ENCODE measurements at places on chromosomes 11 and 22.

DNA sequence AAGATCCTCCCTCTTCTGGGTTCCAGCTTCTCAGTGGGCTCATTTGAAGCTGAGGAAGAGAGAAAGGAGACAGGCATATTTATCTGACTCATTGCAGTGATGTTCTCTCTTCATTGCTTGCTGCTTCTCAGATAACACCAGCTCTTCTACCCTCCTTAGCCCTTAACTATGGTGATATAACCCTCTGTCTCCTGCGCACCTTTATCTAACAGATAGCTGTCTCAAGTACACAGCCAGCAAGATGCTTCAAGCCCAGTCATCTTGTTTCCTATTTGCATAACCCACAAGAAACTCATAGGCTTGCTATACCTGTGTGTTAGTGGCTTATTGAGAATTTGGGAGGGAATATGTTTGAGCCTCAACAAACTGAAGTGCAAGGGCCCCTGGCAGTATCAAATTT lies 12.6 kb downstream of the PRSS23 start:
- DNase-seq = no peak

DNA sequence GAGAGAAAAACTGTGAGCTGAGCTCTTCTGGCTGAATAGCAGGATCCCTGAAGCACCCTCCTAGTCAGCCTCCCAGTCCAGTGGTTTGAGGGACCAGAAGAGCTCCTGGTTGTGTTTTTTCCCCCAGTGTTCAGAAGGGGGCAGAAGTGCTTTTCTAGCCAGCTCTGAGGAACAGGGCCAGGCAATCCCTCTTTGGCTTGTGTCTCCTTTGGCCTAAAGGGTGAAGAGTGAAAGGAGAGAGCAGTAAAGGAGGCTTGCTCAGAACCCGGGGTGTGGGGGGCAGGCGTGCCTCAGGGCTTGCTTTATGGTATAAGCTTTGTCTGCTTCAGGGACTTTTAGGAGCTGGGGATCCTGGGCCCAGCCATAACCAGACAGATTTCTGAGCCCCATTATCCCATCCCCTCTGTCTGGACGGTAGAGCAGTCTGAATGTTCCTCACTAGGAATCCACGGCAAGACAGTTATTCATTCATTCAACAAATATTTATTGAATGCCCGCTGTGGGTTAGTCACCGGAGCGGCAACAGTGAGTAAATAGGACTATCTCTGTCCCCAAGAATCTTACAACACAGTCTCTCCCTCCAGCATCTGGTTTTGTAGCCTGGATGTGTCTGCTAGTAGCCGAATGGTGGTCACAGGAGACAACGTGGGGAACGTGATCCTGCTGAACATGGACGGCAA lies 14.5 kb downstream of the ACP2 start:
- no peak for DNase-seq

- no peak for DNase-seq
Measured at GRCh38 chr22:45998638-45999378, 21.8 kb upstream of the WNT7B start.

DNA sequence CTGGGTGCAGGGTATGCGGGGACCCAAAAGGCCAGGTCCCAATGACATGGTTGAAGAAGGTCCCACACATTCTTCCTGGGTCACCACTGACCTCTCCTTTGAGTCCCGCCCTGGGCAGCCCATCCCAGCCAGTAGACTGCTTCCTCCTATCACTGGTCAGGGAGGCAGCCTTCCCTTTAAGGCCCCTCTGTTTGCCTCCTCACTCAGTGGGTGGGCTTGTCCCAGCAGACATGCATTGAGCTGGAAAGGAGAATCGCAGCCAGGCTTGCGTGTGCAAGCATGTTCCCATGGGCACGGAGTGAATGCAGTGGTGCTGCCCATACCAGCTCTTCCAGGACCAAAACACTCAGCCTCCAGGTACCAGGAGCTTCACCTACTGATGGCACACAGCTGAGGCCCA lies 162.4 kb upstream of the SYT13 start:
- no peak for DNase-seq

DNA sequence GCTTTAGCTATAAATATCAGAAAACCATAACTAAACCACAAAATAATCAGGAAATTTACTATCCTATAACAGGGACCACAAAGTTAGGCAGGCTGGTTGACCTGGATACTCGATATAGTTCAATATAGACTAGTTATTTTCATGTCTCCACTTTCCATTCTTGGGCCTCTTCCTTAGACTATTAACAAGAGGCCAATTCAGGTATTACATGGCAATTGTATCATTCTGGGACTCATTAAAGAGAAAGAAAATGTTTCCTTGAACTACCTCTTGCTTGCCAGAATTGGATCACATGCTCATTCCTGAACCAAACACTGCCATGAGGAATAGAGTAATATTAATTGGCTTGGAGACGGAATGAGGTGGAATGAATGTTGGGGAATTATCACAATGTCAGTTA lies 76.0 kb downstream of the EIF3M start:
- DNase-seq = no peak

DNA sequence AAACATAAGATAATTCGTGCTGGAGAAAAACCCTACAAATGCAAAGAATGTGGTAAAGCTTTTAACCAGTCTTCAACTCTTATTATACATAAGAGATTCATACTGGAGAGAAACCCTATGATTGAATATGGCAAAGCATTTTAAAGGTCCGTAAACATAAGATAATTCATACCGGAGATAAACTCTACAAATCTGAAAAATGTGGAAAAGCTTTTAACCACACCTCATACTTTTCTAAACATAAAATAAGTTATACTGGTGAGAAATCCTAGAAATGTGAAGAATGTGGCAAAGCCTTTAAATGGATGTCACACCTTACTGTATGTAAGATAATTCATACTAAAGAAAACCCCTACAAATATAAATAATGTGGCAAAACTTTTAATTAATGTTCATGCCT lies 20.7 kb downstream of the PLAAT5 start:
- no peak for DNase-seq

DNA sequence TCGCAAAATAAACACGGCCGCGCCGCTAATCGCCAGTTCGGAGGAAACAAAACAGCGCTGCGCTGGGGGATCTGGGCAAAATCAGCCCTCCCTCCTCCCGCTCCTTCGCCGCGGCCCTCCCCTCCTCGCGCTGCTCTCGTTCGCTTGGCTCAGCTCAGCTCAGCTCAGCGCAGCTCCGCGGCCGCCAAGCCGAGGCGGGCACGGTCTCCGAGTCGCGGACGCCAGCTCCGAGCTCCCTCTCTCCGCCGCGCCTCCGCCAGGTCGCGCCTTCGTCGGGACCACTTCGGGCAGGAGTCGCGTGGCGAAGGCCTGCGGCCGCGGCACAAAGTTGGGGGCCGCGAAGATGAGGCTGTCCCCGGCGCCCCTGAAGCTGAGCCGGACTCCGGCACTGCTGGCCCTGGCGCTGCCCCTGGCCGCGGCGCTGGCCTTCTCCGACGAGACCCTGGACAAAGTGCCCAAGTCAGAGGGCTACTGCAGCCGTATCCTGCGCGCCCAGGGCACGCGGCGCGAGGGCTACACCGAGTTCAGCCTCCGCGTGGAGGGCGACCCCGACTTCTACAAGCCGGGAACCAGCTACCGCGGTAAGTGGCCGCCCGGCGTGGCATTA lies at the start of gene SPON1:
Gene SPON1 (plus strand): TSS at position 162 of the 607 bp plus-strand sequence. CDS start 182 bp downstream, at position 344.
- no peak for DNase-seq

GRCh38 chr11:57095417-57095816 lies 86.3 kb upstream of the LRRC55 start:
- no peak for DNase-seq

- no peak for DNase-seq
Measured at GRCh38 chr11:40797981-40798380, 661.5 kb downstream of the LRRC4C start.

DNA sequence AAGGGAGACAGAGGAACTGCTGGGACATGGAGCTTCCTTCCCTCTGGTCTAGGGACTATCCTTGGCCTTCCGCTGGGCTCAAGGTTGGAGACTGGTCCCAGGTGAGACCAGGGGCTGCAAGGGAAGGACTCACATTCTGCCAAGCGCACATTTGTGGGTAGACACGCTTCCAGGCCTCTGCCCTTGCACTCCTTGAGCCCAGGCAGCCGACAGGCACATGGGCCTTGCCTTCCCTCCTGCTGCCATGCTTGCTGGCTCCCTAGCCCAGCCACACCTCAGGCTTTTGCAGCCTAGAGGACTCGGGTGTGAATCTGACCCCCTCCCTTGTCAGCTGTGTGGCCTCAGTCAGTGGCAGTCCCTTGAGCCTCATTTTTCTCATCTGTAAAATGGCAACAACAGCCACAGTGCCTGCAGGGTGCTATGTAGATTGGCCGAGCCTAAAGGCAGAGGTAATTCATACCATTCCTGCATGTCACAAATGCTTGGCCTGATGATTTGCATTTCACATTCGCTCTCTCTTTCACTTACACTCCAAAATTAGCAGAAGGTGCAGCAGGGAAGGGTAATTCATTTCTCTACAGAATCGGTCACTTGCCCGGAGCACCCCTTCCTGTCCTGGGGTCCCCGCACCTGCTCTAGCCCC lies 57.6 kb upstream of the NECTIN1 start:
- no peak for DNase-seq

DNA sequence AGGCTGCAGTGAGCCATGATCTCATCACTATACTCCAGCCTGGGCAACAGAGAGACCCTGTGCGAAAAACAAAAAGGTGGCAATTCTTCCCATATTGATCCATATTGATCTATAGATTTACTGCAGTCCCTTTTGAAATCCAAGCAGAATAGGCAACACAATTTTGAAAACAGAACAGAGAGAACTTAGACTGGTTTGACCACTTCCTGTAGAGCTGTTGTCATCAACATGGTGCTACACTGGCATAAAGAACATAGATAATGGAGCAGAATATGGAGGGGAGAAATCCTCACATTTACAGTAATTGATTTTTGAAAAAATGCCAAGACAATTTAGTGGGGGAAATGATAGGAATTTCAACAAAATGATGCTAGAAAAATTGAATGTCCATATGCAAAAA lies 34.1 kb downstream of the GRK3 start:
- no peak for DNase-seq

- DNase-seq = peak; percentile 16
Measured at GRCh38 chr11:66022401-66023185, 3.7 kb downstream of the CATSPER1 start.

GRCh38 chr22:47811971-47812370 lies 1049.5 kb downstream of the TBC1D22A start:
- DNase-seq = no peak

GRCh38 chr22:40898850-40899357 lies 37.0 kb upstream of the DNAJB7 start:
- DNase-seq = peak; percentile 68

GRCh38 chr22:21797444-21798221 lies 62.0 kb upstream of the YPEL1 start:
- DNase-seq = no peak

DNA sequence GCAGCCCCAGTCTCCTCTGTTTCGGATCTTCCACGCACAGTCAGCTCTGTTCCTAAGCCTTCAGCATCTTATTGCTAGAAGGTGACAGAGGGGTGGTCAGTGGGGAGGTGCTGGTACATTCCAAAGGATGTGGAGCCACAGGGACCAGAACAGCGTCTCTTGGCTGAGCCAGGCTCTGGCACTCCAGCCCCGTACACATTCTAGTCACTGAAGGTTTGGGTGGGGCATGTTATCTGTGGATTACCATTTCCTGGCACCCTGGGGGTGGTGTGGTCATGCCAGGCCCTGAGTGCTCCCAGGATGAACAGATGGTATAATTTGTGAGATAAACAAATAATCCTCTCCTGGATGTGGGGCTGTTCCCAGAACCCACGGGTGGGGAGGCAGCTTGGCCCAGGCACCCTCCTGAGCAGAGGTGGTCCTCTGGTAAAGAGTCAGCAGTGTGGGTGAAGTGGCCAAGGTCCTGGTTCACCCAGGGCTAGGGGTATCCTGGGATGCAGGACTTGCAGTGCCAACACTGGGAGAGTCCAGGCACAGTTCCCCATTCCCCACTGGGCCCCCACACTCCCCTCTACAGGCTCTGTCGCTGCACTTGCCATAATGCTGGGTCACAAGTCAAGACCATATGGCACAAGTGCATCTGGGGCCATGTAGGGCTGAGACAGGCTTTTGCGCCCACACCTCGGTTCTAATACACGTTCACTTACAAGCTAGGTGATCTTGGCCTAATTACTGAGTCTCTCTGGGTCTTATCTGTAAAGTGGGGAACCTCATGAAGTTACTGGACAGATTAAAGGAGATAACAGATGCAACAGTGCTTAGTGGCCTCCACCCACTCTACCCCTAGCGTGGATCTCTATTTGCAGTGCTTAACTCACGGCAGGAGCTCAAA lies 33.0 kb downstream of the DKK3 start:
- no peak for DNase-seq

- DNase-seq = no peak
Measured at GRCh38 chr22:20433686-20434241, 3.9 kb downstream of the SCARF2 start.

DNA sequence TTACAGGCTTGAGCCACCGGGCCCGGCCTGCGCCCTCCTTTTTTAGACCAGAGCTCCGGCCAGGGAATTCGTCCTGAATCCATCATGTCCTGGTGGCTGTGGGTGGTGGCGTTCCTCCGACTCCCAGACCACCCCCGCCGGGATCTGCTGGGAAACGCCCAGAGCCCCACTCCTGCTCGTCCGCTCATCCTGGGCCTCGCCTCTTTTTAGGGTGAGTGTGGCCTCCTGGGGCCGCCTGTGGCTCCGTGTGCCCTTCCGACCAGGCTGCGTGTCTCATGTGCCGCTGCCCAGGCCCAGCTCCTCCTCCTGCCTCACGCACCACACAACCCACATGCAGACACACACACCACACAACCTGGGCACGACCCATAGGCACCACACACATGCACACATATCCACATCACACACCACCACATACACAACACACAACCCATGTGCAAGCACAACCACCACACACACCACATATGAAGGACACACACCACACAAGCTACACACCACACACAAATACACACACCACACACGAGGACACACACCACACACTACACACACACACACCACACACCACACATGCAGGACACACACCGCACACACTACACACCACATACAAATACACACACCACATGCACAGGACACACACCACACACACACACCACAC lies 946.2 kb downstream of the BRD1 start:
- no peak for DNase-seq

DNA sequence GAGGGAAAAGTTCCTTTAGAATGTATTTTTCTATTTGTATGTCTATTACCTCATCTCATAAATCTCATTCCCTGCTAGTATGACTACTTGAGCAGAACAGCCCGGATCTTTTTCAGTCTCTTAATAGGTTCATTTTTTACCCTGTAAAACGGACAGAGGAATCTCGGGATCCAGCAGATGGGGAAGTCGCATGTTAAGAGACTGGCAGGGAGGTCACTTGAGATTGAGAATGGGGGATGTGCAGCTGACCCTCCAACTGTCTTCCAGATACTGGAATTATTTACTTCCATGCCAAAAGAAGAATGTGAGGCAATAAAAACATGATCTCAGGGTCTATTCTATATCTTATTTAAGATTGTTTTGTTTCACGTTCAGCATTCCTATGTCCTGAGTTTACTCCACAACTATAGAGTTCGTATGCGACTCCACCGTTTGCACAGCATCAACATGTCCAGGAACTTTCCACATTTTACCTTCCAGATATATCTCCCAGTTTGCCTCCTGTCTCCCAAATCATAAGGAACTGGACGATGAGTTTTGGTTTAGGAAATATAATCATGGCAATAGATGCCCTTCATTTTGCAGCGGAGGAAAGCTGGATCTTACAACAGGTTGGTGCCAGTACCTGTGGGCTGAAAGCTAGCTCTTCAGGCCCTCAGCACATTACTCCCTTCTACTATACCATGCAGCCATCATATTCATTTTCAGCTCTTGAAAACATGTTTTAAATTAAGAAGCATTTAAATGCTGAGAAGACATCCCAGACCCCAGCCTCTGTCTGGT lies 181.5 kb downstream of the MAML2 start:
- DNase-seq = no peak

Data from globus pallidus (tissue), 1 donor.